Activated CD4-positive, alpha-beta T cell treated with anti-CD3 and anti-CD28 coated beads for 1 hour (primary cell): ENCODE measurements at places on chromosomes 4 and X.

- DNase-seq = no peak
These were observed 122.6 kb downstream of the SHISA3 start for GRCh38 chr4:42519803-42520417.

DNA sequence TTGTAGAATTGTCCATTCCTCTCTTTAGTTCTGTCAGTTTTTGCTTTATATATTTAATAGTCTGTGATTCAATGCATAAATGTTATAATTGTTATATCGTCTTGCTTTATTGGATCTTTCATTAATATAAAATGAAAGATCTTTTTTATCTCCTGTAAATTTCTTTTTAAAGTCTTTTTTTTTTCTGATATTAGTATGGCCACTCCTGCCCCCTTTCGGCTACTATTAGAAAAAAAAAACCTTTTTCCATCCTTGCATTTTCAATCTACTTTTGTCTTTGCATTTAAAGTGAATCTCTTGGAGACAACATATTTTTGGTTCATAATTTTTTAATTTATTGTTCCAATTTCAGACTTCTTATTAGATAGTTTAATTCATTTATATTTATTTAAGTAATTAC is 677.4 kb upstream of the NDST4 start:
- DNase-seq = no peak

- no peak for DNase-seq
These were observed 528 bp upstream of the SNCA start for GRCh38 chr4:89837385-89837992.

- no peak for DNase-seq
These were observed 1.6 kb upstream of the ZC4H2 start for GRCh38 chrX:64977830-64978229.

DNA sequence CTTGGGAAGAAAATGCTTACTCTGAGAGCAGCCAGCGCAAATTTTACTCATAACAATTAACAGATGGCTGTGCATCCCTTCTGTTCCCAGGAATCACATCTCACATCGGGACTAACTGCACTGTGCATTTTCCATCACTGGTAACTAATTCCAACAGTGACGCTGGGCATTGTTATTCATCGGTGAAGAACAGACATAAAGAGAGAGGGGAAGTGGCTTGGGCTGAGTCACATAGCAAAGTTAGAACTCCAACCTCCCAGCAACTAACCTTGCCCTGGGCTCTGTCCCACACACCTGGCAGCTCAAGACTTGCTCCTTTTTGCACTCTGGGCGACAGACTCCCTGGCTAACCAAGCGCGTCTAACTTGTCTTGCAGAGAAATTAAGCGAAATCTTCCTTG is 6.4 kb upstream of the LONRF3 start:
- DNase-seq = no peak

DNA sequence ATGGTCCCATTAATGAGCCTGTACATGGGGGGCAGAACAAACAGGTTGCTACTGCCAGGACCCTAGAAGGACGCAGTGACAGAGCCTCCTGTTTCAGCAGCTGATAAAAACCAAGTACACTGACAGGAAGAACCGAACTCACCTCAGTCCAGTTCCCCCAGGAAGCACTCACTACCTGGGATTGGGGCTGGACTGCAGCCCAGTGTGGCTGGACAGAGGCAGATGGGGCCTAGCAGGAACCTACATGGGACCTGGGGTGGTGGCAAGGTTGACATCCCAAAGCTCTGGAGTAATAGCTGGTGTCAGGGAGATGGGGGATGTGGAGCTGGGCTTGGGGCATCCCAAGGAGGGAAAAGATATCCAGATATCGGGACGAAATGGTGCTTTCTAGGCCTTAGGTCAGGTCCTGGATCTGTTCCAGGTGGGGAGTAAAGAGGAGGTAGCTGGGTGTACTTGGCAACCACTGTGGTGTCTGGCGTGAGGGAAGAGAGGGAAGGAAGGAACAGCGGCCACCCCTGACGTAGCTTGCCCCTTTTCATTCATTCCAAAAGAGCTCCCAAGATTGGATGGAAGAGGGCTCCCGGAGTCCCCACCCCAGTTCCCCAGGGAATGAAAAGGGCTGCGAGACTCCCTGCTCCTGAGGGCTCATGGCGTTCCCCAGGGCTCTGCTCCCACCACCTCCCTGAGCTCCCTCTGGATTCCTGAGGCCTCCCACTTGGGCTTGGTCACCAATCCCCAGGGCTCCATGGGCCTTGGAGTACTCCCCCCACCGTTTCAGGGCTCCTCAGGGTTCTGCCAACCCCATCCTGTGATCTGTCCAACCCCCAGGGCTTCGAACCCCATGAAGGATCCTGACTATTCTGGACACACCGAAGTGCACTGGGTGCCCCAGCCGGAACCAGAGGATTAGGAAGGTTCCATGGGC is 4.5 kb downstream of the EMD start:
- DNase-seq = no peak

- no peak for DNase-seq
These were observed 16.4 kb downstream of the GPR143 start for GRCh38 chrX:9749146-9749692.

DNA sequence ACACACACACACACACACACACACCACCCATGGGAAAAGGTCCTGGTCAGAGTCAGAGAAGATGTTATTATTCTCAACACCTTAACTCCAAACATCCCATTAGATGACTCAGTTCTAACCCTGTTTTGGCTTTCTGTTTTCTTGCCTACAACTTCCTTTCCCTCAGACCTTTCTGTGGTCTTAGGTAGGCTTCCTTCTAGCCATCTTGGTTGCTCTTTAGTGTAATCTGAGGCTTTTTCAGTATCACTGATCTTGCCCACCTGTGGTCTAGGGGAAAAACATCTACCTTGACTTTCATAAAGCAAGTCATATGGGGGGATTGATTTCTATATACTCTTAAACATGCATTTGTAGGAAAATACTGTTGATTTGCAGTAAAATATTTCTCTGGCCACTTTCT is 56.9 kb downstream of the ATG4A start:
- no peak for DNase-seq

GRCh38 chr4:118716304-118716703 is 31.1 kb downstream of the METTL14 start:
- no peak for DNase-seq

GRCh38 chrX:123909523-123909922 is 49.7 kb downstream of the XIAP start:
- DNase-seq = no peak

DNA sequence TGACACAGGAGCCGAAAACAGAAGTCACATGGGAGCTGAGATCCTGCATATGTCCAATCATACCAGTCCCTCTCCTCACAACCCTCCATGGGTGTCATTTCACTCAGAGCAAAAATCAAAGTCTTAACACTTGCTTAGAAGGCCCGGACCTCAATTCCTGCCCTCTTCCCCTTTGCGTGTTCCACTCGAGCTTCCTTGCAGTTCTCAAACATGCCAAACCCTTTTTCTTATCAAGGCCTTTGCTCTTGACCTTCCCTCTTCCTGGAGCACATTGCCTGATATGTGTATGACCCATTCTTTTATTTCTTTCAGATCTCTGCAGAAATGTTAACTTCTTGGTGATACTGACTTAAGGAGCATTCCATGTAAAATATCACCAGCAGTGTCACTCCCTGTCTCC is 87.0 kb upstream of the USP38 start:
- DNase-seq = no peak

DNA sequence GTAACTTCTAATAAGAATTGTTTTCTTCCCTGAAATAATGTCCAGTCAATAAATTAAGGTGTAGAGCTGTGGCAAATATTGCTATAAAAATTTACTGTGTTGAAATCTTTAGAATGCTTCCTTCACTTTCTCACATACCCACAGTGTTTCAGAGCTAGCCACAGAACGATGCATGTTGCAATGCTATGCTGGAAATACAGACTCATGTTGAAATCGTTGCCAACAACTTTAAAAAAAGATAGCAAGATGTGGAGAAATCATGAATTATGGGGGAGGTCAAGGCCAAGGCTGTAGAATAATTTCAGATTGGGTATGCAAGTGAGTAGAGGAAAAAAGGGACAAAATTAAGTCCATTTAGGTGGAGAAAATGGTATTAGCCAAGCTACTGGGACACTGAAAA is 204.8 kb downstream of the VEGFC start:
- no peak for DNase-seq

DNA sequence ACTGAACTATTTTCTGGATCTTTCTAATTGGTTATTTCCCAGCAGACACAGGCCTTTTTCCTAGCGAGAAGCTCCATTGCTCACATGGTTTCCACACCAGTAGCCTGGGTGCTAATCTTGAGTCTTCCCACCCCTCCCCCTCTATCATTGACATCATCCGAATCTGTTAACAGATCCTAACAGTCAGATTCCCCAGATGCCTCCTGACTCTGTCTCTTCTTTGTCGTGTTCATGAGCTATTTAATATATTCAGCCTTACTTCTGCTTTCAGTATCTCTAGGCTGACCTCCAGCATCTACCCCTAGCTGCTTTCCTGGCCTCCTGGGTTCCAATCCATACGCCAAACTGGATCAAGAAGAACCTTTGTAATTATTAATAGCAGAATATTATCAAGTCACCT is 85.0 kb downstream of the CLNK start:
- DNase-seq = no peak

GRCh38 chr4:2412534-2412884 is 5.9 kb downstream of the ZFYVE28 start:
- no peak for DNase-seq
